ENCODE measurements at places on chromosomes 6 and 20.

GRCh38 chr20:60381643-60382400 lies 423.6 kb downstream of the CDH26 start:
- DNase-seq, result no peak

- DNase-seq, result no peak
Measured at GRCh38 chr6:87716928-87717614, 15.0 kb upstream of the AKIRIN2 start.

- no peak for DNase-seq
Measured at GRCh38 chr6:132198040-132198439, 203.2 kb downstream of the MOXD1 start.

- no peak for DNase-seq
Measured at GRCh38 chr6:30914854-30915590, 984 bp downstream of the VARS2 start.

DNA sequence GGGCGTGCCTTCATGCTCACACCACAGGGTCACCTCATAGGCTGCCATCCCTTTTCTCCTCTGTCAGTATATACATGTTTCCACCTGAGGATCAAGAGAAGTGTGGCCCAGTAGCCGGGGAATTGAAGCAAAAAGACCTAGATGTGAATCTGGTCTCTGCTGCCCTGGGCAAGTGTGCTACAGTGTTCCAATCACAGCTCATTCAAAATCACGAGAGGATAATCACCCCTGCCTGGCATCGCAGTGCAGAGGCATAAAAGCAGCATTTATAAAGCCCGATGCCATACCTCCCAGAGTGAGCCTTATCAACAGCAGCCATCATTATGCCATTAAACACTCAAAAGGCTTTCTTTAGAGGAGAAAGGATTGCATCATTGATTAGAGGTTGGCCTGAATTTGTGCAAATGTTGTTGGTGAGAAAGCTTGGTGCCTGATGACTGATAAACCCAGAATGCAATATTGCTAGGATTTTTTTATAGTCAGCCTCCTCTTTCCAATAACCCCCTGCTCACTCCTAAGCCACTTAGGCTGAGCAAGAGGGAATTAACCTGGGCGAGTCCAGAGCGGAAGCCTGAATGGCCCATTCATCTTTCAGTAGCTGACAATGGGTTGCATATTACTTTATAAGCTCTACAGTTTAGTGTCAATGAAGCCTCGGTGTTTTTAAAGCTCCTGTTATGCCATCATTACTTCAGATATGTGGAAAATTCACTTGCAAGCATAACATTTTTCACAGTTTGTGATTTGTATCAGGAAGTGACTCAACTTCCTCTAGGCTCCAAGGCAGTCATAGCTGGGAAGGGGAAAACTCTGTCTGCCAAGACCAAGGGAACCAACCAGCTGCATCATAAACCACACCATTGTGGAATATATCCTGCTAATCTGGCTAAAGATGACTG lies 92.5 kb upstream of the NXT1 start:
- DNase-seq, result no peak

- no peak for DNase-seq
Measured at GRCh38 chr6:168158213-168158979, 79.4 kb upstream of the FRMD1 start.

DNA sequence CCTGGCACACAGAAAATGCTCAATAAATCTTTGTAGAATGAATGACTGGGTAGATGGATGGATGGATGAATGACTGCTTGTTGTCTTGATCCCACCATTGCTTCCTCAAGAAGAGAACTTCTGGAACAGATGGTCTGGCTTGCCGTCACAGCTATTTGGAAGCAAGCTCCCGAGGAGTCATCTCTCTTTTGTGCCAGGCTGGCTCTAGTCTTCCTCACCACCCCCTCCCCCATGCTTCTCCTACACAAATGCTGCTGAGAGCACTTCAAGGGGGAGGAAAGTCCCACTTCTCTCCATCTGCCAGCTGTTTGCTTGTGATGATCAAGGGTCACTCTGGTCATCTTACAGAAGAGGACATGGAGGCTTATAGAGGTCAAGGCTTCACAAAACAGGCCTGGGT lies 11.6 kb upstream of the KCNG1 start:
- no peak for DNase-seq

- no peak for DNase-seq
Measured at GRCh38 chr6:129402244-129402643, 307.7 kb downstream of the ARHGAP18 start.

GRCh38 chr20:43543138-43543537 lies 15.7 kb upstream of the SGK2 start:
- no peak for DNase-seq

- no peak for DNase-seq
Measured at GRCh38 chr6:96721227-96721626, 116.0 kb downstream of the GPR63 start.

GRCh38 chr6:169406034-169406433 lies 152.4 kb upstream of the THBS2 start:
- DNase-seq, result no peak

GRCh38 chr6:159695984-159696383 lies 2.9 kb upstream of the SOD2 start:
- no peak for DNase-seq

DNA sequence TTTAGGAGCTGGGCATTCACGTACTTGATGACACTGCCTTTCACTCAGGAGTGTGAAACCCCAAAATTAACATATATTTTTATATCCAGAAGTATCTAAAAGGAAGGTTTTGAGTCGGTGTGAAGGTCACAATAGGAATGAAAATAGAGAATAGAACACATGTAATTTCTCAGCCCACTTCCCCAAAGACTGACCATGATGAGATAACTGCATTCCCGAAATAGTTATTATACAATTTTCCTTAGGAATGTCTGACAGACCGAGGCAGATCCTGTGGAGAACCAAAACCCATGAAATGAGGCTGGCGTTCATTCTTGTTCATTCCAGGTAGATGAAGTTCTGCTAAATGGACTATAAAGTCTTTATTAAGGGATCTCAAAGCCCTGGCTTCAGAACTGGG lies 10.3 kb downstream of the NSFL1C start:
- no peak for DNase-seq

GRCh38 chr6:114419175-114419574 lies 76.4 kb upstream of the HS3ST5 start:
- no peak for DNase-seq

GRCh38 chr20:38633577-38634093 lies 32.0 kb downstream of the ARHGAP40 start:
- DNase-seq, result peak; percentile 40

GRCh38 chr6:5078121-5078669 lies 6.9 kb upstream of the PPP1R3G start:
- no peak for DNase-seq

DNA sequence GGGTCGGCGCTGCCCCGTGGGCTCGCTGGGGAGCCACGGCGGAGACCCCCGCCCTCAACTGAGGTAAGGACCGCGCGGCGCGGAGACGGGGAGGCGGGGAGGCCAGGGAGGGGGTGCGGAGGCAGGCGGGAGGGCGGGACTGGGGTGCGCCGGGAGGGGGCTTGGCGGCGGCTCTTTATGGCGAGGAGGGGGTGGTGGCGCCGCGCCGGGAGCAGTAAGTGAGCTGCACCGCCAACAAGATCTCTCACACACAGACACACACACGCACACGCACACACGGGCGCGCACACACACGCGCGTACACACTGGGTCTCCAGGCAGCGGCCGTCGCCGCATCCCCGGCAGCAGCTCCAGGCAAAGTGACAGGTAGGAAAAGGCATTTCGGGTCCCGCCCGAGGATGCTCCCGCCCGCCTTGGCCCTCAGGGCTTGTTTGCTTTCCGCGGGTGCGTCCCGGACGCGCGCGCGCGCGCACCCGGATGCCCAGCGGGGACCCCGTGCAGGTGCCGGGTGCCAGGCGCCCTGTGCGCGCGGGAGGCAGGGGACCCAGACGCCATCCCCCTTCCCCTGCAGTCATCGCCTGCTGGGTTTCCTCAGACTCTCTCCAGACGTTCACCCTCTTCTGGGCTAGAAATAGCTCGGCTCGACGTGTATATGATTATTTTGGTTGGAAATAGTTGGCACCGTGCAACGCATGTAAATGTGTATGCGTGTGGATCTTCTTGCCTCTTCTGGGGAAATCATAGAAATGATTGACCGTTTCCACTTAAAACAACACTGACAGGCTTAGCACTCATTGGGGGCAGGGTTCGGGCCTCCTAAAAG lies at the start of gene PLCB4:
Gene PLCB4 (plus strand): TSS at position 247 of the 823 bp plus-strand sequence. CDS start 238,728 bp downstream, outside the sequence.
- DNase-seq, result no peak

DNA sequence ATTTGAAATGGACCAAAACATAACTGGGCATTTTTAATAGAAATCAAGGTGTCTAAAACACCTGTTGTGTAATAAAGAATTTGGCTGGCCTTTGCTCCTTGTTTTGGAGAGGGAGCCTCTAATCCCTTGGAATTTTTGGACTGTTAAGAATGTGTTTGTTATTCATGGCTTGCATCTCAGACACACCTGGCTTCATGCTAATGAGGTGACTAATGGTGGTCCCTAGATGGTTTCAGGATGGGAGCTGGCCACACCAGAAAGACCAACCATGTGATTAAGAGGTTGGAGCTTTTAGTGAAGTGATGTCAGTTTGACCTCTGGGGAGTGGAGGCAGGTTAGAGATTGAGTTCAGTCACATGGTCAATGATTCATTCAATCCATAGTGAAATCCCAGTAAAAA lies 328.4 kb downstream of the DHX35 start:
- no peak for DNase-seq

- peak; percentile 46 for DNase-seq
Measured at GRCh38 chr6:34246563-34247391, 2.0 kb downstream of the SMIM29 start.

GRCh38 chr6:36349240-36349639 lies 12.6 kb upstream of the BNIP5 start:
- no peak for DNase-seq

GRCh38 chr6:44044154-44044539 lies 83.1 kb downstream of the MRPL14 start:
- no peak for DNase-seq

DNA sequence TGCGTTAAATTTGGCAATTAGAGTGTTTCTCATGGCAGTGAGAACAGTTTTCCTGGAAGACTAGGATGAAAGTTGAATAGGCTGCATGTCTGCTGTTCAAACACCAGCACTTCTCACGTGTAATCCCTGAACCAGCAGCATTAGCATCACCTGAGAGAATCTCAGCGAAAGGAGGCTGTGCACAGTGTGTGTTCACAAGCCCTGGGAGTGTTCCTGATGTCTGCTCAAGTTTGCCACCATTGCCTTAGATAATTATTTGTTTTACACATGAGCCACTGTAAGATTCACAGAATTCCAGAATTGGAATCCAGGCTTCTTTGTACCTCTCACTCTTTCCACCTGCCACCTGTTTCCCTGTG lies 117.3 kb downstream of the JARID2 start:
- no peak for DNase-seq

DNA sequence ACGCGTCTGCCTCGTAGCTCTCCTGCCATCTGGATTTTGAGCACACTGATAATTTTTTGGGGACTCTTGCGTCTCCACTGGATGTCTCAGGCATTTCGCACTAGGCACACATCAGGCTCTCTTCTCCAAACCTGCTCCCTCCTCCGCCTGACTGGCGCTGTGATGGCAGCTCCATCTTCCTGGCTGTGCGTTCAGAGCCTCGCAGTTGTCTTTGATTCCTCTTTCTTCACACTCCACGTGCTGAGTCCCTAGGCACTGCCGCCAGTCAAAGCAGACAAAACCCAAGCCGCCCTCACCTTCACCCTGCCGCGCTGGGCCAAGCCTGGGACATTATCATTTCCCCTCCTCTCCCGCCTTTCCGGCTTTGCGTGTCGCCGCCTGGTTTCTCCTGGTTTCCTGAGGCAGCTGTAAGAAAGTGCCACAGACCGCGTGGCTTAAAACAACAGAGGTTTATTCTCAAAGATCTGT lies 778 bp downstream of the PSMG4 start:
- DNase-seq, result peak; percentile 23

- DNase-seq, result no peak
Measured at GRCh38 chr6:39214846-39215639, 14.2 kb downstream of the KCNK5 start.

DNA sequence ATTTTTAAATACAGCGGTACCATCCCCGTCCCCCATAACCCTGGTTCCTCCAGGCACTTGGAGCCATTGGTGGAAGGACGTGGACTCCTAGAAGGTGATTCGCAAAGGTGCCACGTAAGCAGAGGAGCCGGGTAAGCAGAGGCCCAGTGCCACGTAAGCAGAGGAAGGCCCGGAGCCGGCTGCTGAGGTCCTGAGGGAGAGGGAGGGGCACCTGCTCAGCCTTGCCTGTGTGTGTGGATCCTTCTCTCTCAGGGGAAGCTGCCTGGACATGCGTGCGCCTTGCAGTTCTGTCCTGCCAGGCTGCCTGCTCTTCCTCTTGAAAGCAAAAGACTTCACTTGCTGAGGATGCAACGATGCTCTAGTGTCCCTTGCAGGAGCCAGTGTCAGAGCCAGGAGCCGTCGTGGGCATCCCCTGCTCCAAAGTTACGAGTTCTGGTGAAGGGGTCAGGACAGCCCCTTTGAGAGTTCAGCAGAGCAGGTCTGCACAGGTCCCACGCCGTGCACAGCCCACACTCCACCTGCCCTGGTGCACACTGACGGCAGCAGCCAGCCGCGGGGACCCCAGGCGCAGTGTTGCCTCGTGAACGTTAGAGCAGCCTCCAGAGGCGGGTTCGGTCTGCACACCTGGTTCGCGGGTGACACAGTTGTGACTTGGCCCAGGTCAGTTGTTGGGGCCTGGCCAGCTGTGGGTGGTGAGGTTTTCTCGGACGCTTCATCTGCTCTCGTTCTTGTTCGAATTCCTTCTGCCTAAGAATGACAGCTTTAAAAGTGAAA lies 1.9 kb upstream of the NKAIN4 start:
- no peak for DNase-seq

DNA sequence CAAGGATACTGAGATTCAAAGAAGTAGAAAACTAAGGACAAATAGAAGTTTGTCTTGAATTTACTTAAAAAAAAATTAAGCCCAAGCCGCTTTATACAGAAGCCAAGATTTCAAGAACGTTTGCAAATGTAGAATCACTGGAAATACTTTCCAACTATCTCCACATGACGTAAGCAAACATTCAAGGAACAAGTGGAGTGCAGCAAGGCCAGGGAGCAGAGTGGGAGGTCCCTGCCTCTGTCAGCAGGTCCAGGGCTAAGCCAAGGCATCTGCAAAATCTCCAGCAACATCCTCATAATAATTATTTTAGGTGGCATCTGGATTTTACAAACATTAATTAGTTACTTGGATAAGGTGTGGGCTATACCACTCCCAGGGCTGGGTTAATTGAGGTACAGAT lies 60.1 kb upstream of the AKIRIN2 start:
- DNase-seq, result no peak

- DNase-seq, result no peak
Measured at GRCh38 chr6:100549406-100550167, 84.9 kb upstream of the SIM1 start.

DNA sequence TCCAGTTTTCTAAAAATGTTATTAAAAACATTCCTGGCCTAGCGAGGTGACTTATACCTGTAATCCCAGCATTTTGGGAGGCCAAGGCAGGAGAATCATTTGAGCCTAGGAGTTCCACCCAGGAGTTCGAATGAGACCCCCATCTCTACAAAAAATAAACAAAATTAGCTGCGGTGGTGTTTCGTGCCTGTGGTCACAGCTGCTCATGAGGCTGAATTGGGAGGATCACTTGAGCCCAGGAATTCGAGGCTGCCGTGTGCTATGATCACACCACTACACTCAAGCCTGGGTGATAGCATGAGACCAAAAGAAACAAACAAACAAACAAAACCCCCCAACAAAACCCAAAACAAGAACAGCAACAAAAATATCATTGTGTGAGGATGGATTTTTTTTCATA lies 19.8 kb upstream of the POLR1H start:
- DNase-seq, result no peak

GRCh38 chr6:135728589-135728988 lies 122.9 kb upstream of the PDE7B start:
- DNase-seq, result no peak

GRCh38 chr6:41560431-41561192 lies 14.4 kb downstream of the FOXP4 start:
- DNase-seq, result peak; percentile 69

- DNase-seq, result no peak
Measured at GRCh38 chr6:156647140-156647784, 129.9 kb upstream of the ARID1B start.
